ENCODE measurements at places on chromosomes 4 and X.

DNA sequence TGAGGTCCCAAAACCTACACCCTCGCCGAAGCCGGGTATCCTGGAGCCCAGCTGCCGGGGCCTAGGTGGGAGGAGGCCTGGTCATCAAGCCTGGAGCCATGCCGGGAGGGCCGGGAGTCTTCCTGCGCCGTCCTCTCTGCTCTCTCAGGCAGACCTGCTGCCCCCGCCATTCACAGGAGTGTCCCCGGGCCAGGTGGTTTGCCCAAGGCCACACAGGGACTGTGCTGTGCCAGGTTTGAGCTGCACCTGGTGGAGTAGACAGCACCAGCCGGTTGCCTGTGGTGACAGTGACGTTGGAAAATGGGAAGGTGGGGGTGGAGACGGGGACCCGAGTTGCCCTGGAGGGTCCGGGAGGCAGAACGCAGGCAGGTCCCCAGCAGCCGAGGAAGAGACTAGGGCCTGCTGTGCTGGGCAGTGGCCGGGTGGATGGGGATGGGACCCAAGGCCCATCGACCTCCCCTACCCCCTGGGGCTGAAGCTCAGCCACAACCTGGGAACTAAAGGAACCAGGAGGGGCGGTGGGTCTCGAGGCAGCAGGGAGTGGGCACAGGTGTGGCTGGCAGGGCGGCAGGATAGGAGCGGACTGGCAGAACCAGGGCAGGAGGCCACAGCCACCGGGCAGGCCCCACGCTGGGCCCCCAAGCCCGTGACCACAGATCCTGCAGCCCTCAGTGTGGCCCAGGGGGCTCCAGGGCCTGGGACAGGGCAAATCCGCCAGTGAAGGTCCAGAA, 9.5 kb downstream of the DOK7 start:
- DNase-seq, result no peak

GRCh38 chr4:154471032-154471431, 20.6 kb downstream of the DCHS2 start:
- DNase-seq, result no peak

DNA sequence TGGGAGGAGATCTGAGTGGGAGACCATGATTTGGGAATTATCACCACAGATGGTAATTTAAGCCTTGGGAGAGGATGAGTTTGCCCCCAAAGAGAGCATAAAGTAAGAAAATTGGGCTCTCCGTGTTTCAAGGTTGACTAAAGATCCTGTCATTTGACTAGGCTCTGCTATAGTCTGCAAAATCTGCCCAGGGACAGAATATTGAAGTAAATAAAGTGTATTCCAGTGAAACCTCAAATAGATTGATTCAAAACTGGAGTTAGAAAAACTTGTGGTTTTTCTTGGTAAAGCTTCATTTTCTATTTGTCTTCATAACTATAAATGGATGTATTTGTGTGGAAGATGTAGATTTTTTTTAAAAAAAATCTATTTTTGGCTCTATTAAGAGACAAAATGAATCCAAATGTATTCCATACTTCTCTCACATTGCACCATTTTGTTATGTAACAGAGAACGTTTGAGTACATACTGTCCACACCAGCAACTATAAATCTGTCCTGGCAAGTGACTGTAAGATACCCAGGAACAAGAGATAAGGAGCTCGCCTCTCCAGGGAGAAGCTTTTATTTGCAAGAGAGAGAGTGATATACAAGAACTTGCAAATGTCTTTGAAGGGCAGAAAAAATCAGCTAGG, 170.2 kb downstream of the CBR4 start:
- no peak for DNase-seq

DNA sequence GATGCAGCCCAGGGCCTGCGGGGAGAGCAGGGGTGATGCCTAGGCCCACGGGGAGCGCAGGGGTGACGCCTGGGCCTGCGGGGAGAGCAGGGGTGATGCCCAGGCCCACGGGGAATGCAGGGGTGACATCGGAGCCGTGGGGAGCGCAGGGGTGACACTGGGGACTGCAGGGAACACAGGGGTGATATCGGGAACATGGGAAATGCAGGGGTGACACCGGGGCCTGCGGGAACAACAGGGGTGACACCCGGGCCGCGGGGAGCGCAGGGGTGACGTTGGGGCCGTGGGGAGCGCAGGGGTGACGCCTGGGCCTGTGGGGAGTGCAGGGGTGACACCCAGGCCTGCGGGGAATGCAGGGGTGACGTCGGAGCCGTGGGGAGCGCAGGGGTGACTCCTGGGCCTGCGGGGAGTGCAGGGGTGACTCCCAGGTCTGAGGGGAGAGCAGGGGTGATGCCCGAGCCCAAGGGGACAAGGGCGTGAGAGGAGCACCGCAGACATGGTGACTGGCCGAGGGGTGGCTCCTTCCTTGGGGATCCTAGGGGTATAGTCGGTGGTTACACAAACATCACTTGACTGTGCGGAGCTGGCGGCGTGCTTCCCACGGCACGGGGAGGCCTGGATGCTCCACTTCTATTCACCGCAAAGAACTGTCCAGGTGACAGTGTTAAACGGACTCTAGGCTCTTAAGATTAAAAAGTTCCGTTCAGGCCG, 38.0 kb downstream of the GAK start:
- no peak for DNase-seq

- DNase-seq, result no peak
Measured at GRCh38 chr4:124641715-124642381, 70.7 kb downstream of the ANKRD50 start.

DNA sequence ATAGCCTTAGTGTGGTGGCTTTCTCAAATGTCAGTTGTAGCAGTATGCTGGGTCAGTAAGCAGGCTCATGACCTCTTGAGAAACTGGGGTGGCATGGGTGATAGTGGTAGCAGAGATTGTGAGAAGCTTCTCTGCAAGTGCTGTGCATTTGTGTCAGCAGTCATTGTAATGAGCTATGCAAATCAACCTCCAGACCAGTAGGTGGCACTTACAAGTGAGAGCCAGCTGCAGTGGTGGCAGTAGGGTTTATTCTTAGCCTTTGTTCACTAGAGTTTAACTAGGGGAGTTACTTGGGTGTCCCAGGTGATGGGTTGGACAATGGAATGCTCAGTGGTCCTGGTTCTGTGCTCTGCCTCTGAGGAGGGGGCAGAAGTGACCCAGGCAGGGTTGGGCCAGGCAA, 818.7 kb downstream of the PCDH7 start:
- DNase-seq, result no peak

DNA sequence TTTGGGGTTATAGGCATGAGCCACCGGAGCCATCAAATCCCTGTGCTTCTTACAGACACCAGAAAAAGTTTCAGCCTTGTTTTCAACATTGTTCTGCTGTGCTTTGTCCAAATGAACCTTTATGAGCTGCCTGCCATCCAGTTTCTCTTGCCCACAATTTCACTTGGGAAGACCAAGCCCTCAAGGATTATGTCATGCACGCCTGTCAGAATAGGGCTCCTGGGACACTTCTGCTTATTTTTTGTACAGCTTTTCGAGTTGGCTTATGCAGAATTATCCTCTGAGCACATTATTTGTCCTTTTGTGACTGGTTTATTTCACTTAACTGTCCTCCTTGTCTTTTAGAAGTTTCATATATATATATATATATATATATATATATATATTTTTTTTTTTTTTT, 16.2 kb downstream of the UBE2K start:
- DNase-seq, result no peak

- peak; percentile 65 for DNase-seq
Measured at GRCh38 chr4:123396307-123397143, at the start of gene SPRY1. SPRY1 (plus strand) TSS chr4:123396795; CDS start chr4:123401592, 4,797 bp downstream.

DNA sequence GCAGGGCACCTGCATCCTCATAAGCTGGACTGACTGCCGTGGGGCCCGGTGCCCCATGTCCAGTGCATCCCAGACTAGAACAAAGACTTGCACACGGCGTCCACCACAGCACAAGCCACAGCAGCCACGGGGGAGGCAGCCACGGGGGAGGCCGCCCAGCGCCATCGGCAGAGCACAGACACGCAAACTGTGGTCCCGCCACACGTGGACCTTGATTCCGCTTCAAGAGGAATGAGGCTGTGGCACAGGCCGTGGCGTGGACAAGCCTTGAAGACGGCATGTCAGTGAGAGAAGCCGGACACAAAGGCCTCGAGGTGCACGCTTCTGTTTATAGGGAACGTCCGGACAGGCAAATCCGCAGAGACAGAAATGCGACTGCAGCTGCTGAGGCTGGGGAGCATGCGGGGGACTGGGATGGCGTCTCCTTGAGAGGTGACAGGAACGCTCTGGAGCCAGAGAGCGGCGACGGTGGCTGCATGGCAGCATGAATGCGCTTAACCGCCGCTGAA, 10.1 kb upstream of the CPLX1 start:
- DNase-seq, result no peak

- no peak for DNase-seq
Measured at GRCh38 chr4:176709417-176709816, 83.3 kb downstream of the VEGFC start.

GRCh38 chr4:185787926-185788679, 23.9 kb downstream of the SORBS2 start:
- DNase-seq, result no peak

GRCh38 chr4:110002326-110002725, 89.6 kb downstream of the EGF start:
- DNase-seq, result no peak

DNA sequence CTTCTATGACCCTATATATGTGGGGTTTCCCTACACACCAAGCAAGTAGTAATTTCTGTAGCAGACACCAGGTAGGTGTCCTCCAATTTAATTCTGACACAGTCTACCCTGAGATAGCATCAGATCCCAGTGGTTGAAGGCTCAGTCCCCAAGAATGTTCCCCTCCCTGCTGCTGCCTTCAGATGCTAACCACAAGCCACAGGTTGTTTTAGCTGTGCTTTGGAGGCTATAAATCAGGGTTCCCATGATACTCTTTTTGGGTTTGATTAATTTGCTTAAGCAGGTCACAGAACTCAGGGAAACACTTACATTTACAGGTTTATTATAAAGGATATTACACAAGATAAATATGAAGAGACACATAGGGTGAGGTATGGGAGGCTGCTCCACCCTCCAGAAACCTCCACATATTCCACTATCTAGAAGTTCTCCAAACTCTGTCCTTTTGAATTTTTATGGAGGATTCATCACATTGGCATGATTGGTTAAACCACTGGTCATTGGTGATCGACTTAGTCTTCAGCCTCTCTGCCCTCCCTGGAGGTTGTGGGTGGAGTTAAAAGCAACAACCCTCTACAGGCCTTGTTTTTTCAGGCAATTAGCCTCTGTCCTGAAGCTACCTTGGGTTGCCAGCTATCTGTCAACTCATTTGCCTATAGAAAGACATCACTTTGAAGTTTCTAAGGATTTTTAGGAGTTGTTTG, 50.8 kb downstream of the GRIA2 start:
- no peak for DNase-seq

GRCh38 chr4:72209600-72209999, 177.8 kb downstream of the NPFFR2 start:
- DNase-seq, result no peak
